Activated CD4-positive, alpha-beta memory T cell treated with anti-CD3 and anti-CD28 coated beads for 36 hours (primary cell): ENCODE measurements at places on chromosomes 5 and 9.

DNA sequence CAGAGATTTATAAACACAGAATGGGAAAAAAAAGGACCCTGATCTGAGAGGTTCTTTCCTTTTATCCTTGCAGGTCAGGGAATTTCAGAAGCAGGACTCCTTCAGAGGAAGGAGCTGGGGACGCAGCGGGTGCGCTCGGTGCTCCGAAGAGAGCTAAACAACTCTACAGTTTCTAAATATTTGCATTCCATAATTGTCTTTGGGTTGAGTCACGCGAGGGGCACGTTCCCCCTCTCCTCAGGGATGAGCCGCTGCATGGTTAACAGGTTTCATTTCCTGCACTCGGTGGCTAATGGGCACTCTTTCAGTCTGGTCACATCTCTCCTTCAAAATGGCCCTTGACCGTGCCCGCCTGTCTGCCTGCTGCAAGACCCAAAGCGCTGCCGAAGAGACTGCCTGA lies 165.0 kb upstream of the HMHB1 start:
- no peak for DNase-seq

- no peak for DNase-seq
Observed at GRCh38 chr5:80668016-80668969, 13.5 kb upstream of the DHFR start.

GRCh38 chr5:158796812-158797497 lies 302.8 kb downstream of the EBF1 start:
- DNase-seq: no peak

DNA sequence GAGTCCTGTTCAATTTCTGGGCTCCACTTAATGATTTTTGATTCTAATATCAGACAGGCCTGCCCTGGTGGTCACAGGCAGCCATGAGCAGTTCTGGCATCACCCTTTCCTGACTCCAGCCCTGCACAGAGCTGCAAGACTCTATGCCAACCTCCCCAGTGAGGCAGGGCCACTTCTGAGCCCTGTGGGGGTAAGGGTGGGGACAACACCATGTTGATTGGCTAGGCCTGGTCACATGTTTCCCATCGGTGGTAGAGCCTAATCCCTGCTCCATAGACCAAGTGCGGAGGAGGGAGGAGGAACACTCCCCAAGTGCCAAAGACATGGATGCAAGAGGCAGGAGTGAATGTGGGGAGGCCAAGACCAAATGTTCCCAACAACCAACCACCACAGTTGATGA lies 134.6 kb downstream of the PHF2 start:
- DNase-seq: no peak

- DNase-seq: no peak
Observed at GRCh38 chr5:37951946-37952721, 112.3 kb upstream of the GDNF start.

DNA sequence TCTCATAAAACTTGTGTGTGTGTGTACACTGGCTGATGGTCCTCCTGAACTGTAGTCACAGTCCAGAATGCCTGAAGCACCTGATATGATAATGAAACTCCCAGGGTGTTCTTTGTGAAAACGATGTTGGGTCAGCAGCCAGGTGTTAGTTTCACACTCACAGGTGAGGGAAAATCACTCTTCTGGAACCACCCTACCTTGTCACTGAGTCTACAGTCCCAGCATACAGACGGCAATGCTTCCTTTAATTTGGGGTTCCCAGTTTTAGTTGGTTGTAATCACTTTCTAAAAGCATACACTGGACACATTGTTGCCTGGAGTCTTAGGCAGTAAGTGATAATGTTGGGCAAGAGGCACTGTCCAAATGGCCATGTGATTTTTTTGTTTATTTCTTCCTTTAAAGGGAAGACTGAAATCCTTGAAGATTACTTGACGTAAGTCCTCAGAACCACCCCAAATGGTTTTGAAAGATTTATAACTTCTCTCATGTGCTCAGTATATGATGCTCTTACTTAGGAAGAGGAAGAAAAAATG lies 18.2 kb upstream of the MGAT1 start:
- no peak for DNase-seq

DNA sequence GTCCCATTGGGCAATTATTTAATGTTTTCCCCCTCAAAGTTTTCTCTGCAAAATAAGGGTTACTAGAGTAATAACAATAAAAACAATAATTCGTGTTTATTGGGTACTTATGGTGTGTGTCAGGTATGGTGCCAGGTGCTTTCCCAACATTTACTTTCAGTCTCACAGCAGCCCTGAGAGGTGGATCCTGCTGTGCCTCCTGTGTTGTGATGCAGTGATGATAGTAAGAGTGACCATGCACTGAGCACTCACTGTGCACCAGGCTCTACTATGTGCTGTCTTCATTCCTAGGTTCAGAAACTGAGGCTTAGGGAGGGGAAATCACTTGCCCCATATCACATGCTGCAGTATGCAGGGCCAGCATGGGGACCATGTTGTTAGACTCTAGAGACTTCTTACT lies 15.5 kb downstream of the OTULINL start:
- DNase-seq: no peak

- DNase-seq: no peak
Observed at GRCh38 chr5:54703133-54703532, 185.6 kb downstream of the SNX18 start.

GRCh38 chr5:135564331-135564730 lies 14.5 kb downstream of the CXCL14 start:
- no peak for DNase-seq

DNA sequence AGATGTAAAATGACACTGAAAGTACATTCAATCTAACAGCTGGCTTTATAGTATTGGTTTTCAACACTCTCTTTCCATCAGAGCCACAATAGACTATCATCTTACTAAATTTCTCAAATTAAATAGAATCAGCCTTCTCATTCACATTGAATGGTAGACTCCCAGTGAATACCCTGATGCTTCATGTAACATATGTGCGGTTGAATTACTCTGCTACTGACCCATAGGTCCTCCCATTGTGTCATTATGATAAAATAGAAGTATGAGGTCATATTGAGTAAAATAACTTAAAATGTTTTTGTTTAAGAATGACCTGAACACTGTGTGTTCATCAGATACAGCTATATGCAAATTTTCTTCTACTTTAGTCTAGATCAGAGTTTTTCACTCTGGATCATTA lies 75.9 kb upstream of the ADAMTSL1 start:
- DNase-seq: no peak
